H7 (cell line): ENCODE measurements at places on chromosomes 5 and 9.

DNA sequence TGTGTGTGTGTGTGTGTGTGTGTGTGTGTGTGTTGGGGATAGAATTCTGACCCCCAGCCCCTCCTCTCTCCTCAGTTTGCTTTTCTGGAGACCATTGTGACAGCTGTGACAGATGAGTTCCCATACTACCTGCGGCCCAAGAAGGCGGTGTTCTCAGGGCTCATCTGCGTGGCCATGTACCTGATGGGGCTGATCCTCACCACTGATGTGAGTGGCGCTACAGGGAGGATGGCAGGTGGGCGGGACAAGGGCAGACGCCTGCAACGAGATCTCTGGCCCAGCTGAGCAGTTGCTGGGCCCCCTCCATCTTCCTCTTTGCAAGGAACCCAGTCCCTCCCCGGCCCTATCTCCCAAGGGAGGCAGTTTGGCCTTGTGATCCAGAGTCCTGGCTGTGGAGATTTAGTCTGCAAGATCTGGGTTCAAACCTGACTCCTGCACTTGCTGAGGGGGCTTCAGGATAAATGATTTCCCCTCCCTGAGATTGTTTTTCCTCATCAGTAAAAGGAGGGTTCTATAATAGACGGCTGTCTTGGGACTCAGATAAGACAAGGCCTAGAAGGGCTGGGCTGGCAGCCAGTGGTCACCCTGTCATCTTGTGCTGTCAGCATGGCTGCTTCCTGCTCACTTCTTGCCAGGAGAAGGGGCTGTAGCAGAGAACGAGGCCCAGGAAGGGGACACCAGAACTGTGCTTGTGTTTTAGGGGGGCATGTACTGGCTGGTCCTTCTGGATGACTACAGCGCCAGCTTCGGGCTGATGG, 14.1 kb downstream of the SLC6A7 start:
- no peak for DNase-seq

GRCh38 chr5:14900693-14901461, 29.3 kb upstream of the ANKH start:
- no peak for DNase-seq

DNA sequence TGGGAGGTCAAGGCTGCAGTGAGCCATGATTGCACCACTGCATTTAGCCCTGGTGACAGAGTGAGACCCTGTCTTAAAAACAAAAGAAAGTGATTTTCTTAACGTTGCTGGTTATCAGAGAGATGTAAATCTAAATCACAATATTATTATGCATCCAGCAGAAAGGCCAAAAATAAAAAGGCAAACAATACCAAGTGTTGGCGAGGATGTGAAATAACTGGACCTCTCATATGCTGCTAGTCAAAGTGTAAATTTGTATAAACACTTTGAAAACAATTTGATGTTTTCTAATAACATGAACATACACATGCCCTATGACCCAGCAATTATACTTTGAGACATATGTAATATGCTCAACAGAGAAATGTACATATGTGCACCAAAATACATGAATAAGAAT, 110.7 kb upstream of the CNTLN start:
- DNase-seq: no peak

GRCh38 chr5:57445705-57446037, 36.9 kb downstream of the ACTBL2 start:
- DNase-seq: no peak

DNA sequence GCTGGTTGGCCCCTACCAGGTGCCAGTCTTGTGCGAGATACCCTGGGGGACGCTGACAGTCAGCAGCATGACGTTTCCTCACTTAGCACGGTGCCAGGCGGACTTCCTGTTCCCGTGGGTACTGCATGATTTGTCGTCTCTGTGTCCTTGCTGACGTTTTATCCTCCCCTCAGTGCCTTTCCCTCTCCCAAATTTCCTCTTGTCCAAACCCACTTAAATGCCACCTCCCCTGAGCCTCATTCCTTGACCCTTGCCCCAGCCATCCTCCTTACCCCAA, 60.6 kb upstream of the SAP30L start:
- DNase-seq: no peak

GRCh38 chr9:135144581-135145170, 57.2 kb downstream of the OLFM1 start:
- DNase-seq: no peak

- DNase-seq: no peak
Observed at GRCh38 chr5:111707630-111708164, 49.3 kb downstream of the NREP start.

DNA sequence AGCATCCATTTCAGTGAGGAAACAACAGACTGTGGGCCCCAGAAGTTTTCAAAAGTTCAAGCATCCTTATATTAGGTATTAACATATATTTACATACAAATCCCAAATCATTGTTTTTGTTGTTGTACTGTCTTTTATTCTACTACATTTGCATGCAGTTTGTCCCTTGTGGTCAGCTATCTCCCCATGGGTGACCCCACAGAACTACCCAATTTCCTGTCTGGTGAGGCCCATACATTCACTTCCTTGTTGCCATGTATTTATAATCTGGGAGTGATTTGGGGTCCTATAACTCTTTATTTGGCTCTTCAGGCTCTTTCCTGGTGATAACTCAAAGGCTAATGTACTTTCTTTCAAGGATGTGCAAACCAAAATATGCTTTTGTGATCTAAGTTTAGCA, 3.3 kb upstream of the CD180 start:
- no peak for DNase-seq

GRCh38 chr5:134656690-134657089, 8.1 kb downstream of the SEC24A start:
- DNase-seq: no peak

GRCh38 chr9:112258106-112258505, 75.3 kb downstream of the PTBP3 start:
- no peak for DNase-seq

GRCh38 chr9:110486218-110486617, 93.3 kb downstream of the SVEP1 start:
- DNase-seq: no peak

DNA sequence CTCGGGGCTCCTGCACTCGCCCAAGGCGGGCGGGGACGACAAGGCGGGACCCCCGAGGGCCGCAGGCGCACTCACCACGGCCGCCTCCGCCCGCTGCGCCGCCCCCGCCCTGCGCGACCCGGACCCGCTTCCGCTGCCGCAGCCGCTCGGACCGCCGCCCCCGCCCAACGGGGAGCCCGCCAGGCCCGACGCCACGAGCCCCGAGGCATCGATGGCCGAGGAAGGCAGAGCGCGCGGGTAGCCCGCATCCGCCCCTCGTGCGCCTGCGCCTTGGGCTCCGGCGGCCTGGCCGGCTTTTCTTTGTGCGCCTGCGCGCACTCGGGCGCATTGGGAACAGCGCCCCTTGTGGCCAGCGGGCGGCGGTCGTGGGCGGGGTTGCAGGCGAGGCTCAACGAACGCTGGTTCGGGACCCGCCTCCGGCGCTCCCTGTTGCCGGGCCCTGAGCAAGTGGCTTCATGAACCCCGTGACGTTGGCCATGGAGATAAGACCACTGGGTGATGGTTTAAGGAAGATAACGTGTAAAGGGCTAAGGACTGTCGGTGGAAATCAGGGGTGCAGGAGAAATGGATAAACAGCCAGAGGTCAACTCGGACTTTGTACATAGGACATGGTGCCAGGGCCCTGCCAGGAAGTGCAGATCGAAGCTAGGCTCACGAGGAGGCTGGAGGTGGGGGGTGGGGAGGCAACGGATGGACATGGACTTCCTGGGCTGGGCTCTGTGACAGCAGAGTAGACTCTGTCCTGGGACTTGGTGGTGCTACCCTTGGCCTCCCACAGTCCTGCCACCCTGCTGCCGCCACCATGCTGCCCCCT, at the start of the genes C8G and FBXW5:
C8G (plus strand) TSS at position 725 of the 814 bp plus-strand sequence; CDS start at position 803, 78 bp downstream.
FBXW5 (minus strand) TSS at position 220 of the 814 bp plus-strand sequence. CDS start 655 bp downstream, outside the sequence.
- DNase-seq: peak; percentile 100

DNA sequence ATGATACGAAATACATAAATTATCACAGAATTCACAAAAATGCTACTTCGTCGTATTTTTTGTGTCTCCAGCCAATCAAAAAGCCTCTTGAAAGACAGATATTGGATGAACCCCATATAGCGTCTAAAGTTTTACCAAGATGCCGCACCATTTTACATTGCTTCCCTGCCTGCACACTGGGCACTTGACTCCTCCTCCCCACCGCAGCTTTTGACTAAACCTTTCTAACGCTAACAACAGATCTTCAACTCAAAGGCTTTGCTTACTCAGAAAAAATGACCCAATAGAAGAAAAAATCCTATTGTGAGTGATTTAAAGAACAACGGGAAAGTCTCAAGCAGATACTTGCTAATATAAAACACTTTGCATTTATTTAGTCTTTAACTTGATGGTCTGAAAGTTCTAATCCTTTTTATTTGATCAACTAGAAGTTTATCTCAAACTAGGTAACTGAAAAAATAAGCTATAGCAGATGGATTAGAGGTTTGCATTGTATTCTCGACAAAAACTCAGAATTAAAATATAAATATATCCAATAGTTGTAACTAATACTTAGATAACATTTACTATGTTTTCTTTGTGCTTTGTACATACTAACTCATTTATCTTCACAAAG, 609.1 kb upstream of the DMAC1 start:
- DNase-seq: no peak

- peak; percentile 79 for DNase-seq
Observed at GRCh38 chr9:101737705-101738565, 512 bp downstream of the GRIN3A start.

- DNase-seq: no peak
Observed at GRCh38 chr5:123429221-123429954, 6.2 kb upstream of the CEP120 start.

DNA sequence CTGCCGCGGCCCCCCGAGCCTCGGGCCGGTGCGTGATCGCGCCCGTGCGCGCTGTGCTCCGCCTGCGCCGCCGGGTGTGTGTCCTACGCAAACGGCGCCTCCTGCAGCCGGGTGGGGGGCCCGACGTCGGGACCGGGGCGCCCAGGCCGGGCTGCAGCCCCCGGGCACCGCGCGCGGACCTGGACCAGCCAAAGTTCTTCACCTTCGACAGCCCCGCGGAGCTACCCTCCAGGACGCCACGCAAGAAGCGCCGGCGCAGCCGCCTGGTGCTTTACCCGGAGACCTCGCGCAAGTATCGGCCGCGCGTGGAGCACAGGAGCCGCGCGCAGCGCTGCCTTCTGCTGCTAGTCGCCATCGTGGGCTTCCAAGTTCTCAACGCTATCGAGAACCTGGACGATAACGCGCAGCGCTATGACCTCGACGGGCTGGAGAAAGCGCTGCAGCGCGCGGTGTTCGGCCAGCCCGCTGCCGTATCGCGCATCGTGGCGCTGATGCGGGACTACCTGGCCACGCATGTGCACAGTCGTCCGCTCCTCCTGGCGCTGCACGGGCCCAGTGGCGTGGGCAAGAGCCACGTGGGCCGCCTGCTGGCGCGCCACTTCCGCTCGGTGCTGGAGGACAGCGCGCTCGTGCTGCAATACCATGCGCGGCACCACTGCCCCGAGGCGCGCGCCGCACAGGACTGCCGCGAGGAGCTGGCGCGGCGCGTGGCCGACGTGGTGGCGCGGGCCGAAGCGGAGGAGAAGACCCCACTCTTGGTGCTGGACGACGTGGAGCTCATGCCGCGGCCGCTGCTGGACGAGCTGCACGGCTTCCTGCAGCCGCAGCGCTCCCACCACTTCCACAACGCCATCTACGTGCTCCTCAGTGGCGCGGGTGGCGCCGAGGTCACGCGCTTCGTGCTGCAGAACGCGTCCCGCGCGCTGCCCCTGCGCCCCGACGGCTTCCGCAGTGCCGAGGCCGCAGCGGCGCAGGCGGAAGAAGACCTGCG, 1.5 kb downstream of the TOR4A start:
- peak; percentile 80 for DNase-seq

DNA sequence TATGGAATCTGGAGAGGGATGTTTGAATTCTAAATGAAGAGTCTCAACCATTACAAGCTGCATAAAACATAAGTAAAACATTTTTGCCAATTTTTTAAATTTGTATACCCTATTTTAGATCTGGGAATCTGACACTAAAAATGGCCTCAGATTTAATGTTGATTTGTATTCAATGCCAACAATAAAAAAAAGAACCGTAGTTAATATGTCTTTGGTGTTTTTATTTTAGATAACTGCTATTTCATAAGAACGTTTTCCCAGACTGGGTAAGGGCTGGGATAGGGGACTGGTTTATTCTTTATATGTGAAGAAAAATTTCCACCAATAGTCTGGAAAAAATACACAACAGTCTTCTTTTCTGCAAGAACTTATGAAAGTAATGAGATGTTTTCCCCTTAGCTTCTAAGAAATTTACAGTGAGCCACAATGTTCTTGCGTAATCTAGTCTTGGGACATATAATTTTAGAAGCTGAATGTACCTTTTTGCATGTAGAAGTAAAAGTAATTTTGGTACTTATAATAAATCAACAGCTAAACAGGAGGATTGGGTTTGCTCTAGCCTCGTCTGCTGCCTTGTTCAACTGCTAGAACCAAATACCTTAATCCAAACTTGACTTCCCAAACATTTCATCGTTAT, 244.6 kb upstream of the EFNA5 start:
- no peak for DNase-seq

DNA sequence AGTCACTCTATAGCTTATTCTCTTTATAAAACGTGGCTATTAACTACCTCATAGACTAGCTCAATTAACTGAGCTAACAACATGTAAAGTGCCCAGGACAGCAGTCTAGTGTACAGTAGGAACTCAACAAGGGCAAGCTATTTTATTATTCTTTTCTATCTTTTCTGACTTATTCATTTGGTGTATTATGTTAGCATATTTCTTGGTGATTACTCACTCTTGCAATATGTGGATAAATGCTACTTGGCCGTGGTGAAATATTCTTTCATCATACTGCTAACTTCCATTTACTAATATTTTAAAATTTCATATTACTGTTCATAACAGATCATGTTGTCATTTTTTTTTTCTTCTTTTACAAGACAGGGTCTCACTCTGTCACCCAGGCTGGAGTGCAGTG, 4.9 kb downstream of the SLC25A51 start:
- no peak for DNase-seq

GRCh38 chr5:106656821-106657220, 1013.9 kb downstream of the EFNA5 start:
- no peak for DNase-seq

GRCh38 chr5:50623666-50624065, 42.8 kb upstream of the PARP8 start:
- DNase-seq: no peak

GRCh38 chr9:84754881-84755280, 85.4 kb downstream of the NTRK2 start:
- DNase-seq: no peak

- no peak for DNase-seq
Observed at GRCh38 chr9:72334658-72335337, 30.2 kb downstream of the ZFAND5 start.

GRCh38 chr5:119412279-119413227, 39.7 kb upstream of the HSD17B4 start:
- DNase-seq: no peak

DNA sequence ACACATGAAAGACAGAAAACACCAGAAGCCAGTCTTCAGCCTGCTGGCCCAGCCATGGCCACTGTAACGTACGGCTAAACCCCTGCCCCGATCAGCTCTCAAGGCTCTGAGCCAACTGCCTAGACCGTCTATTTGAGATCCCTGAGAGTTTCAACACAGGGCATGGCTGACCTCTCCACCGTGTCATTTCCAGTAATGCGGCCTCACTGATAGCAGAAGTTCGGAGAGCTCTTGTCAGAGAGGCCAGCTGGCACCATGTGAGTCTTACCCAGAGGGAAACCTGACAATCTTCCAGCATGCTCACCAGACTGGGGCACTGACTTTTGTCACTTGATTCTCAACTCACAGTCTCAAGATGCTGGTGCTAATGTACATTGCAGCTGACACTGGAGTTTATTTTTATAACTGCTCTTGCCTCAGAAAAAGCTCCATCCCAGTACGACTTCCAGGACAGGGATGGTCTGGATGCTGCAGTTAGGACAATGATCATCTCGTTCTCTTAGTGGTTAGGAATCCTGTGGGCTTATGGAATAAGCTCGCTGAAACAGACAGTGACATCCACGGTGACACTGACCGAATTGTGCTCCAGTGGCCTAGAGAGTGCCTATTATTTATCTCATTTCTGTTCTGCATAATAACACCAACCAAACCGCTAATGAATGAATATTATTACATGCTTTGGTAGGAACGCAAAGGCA, 372.7 kb downstream of the ICE1 start:
- no peak for DNase-seq
